Activated CD8-positive, alpha-beta memory T cell treated with anti-CD3 and anti-CD28 coated beads, Interleukin-2, amount 10 ng/mL, durations not matched to agents 7 days and 5 days (primary cell): ENCODE measurements at places on chromosomes 12 and 14.

- no peak for DNase-seq
These were observed 7.5 kb downstream of the BTG1 start for GRCh38 chr12:92138144-92138543.

DNA sequence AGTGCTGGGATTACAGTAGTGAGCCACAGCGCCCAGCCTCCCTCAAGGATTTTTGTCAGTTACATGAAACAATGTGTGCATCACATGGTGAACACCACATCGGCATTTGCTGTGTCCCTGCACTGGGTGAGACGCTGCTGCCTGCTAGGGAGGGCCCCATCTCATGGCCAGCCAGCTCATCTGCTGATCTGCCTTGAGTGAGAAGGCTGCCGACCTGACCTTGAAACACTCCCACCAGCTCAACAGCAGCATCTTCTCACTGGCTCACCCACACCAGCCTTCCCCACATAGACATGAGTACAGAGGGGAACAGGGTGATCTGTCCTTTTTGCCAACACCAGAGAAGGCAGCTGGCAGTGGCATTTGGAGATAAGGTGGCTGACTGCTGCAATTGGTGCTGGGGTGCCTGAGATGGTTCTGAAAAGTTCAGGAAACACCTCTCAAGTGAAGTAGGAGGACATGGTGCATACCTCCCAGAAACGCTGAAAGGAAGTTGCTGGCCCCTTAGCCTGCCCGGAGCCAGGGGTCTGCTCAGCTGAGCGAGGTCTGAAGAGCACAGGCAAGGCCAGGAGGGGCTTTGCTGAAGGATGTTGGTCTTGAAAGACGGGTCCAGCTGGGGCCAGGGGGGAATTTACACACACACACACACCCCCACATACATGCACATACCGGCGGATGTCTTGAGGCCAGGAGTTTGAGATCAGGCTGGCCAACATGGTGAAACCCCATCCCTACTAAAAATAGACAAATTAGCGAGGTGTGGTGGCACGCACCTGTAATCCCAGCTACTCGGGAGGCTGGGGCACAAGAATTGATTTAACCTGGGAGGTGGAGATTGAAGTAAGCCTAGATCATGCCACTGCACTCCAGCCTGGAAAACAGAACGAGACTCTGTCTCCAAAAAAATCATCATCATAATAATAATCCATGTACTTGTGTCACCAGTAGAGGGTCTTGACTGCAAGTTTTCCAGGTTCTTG lies 14.3 kb upstream of the PPP1R13B start:
- no peak for DNase-seq

DNA sequence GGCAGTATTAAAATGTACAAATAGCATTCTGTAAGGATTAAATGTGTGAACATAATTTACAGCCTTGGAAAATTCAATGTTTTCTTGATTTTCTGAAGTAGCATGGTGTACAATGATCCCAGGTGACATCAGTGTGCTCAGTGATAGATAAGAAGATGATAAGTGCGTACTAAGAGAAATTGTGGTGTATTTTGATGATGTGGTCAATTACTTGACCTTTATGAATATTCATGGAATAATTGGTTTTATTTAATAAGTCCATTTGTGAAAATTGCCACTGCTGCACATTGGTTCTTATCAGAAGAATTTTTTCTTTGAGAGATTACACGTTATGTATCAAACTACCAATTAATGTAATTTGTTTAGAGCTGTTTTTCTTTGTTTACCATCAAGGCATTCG lies 128.8 kb downstream of the FOXG1 start:
- DNase-seq: no peak

- DNase-seq: peak; percentile 79
These were observed 29.4 kb upstream of the BCL7A start for GRCh38 chr12:121992059-121992879.

DNA sequence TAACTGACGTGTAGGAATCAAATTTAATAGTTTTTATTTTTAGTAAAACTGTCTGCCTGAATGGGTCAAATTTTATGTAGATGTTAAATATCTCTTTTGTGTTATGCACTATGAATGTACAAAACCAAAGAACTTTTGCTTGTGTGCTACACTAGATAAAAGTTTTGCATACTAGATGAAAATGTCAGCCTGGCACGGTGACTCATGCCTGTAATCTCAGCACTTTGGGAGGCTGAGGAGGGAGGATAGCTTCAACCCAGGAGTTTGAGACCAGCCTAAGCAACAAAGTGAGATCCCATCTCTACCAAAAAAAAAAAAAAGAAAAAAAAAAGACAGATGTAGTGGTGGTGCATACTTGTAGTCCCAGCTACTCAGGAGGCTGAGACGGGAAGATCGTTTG lies 11.1 kb downstream of the AEBP2 start:
- no peak for DNase-seq

- DNase-seq: no peak
These were observed 147.2 kb downstream of the HELB start for GRCh38 chr12:66449531-66449930.

- no peak for DNase-seq
These were observed 1.4 kb downstream of the EGLN3 start for GRCh38 chr14:33949411-33949893.

GRCh38 chr12:30201301-30202160 lies 417.8 kb upstream of the TMTC1 start:
- DNase-seq: no peak
